A549 treated with Hydrocortisone at 1 μM for 4 hours (cell line): ENCODE measurements at places on chromosomes 13 and 19. TPM values are rescaled to one million over a fixed set of nuclear protein-coding genes. Genes with fewer than 3 reads are reported as not detected.

The GIPR gene
- 2.5 to 3.5 TPM (median 2.8 TPM) in 5 replicates for total RNA-seq

The SOX21 gene
- 0.36 to 0.51 TPM (median 0.44 TPM) in 5 replicates for total RNA-seq

The BRSK1 gene
- 2.4 to 3.6 TPM (median 3.1 TPM) in 5 replicates for total RNA-seq

The KLK4 gene
- 0.12 TPM in 1 of 5 replicates, not detected in the others for total RNA-seq

The PSG2 gene
- 0.05 TPM in 1 of 5 replicates, not detected in the others for total RNA-seq

The FCAR gene
- not detected in 5 replicates for total RNA-seq

The ETV2 gene
- 1.5 to 3.3 TPM (median 2.9 TPM) in 5 replicates for total RNA-seq
